Activated B cell treated with CpG ODN at 0.5 μM for 24 hours (primary cell): ENCODE measurements at places on chromosomes 2 and 18.

GRCh38 chr2:44167311-44167907 lies 1.3 kb upstream of the PPM1B start:
- DNase-seq, result no peak
- peak overlapping the region; percentile 99 for H3K4me3 ChIP-seq
- H3K27me3 ChIP-seq, result no peaks in the 10 kb centered on the region
- H3K36me3 ChIP-seq, result peaks cover 8% of the 10 kb centered on the region

GRCh38 chr2:98727369-98728087 lies 3.4 kb downstream of the MGAT4A start:
- peak overlapping the region; percentile 51 for H3K27ac ChIP-seq
- DNase-seq, result no peak
- no peaks in the 10 kb centered on the region for H3K27me3 ChIP-seq
- H3K36me3 ChIP-seq, result peaks cover 13% of the 10 kb centered on the region

GRCh38 chr2:156190517-156190916 lies 142.0 kb downstream of the NR4A2 start:
- no peaks in the 10 kb centered on the region for H3K27me3 ChIP-seq
- no peak for DNase-seq
- H3K4me3 ChIP-seq, result no peak overlapping the region

DNA sequence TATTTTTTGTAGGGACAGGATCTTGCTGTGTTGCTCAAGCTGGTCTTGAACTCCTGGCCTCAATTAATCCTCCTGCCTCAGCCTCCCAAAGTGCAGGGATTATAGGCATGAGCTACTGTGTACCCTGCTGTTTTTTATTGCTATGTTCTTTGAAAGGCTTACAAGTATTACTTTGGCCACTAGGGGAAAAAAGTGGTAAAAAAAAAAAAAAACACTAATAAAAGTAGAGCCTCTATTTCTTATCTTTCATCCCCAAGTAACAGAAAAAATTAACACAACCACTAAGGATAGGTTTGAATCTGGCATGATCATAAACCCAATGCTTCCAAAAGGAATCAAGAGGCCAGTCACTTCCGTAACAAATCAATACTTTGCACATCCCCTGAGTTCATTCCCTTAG lies 11.6 kb downstream of the NOL10 start:
- peaks cover 61% of the 10 kb centered on the region for H3K36me3 ChIP-seq
- H3K27ac ChIP-seq, result no peak overlapping the region
- H3K27me3 ChIP-seq, result no peaks in the 10 kb centered on the region
- no peak for DNase-seq
- no peaks in the 10 kb centered on the region for H3K4me1 ChIP-seq

DNA sequence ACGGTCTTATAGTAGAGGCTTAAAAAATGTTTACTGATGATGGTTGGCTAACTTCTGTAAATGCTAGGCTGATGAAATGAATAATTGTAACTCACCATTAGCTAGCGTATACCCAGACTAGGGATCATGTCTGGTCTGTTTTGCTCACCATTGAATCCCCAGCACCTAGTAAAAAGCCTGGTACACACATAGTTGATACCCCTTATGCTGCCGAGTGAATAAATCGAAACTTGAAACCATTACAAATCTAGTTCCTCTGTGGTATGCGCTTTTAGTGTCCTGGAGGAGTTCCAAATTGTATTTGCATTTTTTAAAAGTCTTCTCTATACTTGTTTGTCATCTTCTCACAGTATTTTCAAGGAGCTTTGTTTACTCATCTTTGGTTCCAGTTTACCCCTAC lies 1.3 kb downstream of the TAF1B start:
- H3K4me1 ChIP-seq, result peaks cover 34% of the 10 kb centered on the region
- peak overlapping the region; percentile 94 for H3K4me3 ChIP-seq
- peaks cover 46% of the 10 kb centered on the region for H3K36me3 ChIP-seq
- DNase-seq, result no peak
- H3K27ac ChIP-seq, result peak overlapping the region; percentile 91
- no peaks in the 10 kb centered on the region for H3K27me3 ChIP-seq
